ENCODE measurements at places on chromosomes 5 and 9.

GRCh38 chr5:69517763-69518212, 25.2 kb downstream of the OCLN start:
- no peak for DNase-seq

GRCh38 chr9:134187110-134187531, 22.8 kb upstream of the RNU6ATAC start:
- DNase-seq, result no peak

DNA sequence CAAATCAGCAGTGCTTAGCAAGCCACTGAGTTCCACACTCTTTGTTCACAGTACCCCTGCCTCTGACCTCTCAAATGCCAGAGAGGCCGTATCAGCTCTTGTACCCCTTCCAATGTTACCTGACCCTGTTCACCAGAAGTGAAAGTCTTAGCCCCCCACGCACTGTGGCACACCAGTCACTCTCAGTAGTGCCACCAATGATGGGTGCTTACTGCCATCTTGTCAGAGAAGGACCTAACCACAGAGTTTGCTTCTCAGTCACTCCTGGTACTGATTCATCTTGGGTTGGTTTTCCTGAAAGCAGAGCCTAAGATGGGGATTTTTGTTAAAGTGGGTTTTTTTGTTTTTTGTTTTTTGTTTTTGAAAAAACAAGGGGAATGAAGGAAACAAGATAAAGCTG, 28.8 kb upstream of the PANK3 start:
- DNase-seq, result no peak

- DNase-seq, result peak; percentile 23
These were observed 513 bp downstream of the FAM193B start for GRCh38 chr5:177553671-177554429.

DNA sequence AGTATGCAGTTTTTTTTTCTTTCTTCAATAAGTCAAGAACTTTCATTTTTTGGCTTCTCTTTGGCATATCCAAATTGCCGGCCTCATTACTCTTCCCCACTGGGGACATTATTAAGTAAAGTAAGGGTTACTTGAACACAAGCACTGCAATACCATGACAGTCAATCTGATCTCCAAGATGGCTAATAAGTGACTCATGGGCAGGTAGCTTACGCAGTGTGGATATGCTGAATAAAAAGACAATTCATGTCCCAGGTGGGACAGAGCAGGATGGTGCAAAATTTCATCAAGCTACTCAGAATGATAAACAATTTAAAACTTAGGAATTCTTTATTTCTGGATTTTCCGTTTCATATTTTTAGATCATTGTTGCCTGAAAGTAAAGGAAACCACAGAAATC, 671.8 kb downstream of the ACTL7B start:
- no peak for DNase-seq

DNA sequence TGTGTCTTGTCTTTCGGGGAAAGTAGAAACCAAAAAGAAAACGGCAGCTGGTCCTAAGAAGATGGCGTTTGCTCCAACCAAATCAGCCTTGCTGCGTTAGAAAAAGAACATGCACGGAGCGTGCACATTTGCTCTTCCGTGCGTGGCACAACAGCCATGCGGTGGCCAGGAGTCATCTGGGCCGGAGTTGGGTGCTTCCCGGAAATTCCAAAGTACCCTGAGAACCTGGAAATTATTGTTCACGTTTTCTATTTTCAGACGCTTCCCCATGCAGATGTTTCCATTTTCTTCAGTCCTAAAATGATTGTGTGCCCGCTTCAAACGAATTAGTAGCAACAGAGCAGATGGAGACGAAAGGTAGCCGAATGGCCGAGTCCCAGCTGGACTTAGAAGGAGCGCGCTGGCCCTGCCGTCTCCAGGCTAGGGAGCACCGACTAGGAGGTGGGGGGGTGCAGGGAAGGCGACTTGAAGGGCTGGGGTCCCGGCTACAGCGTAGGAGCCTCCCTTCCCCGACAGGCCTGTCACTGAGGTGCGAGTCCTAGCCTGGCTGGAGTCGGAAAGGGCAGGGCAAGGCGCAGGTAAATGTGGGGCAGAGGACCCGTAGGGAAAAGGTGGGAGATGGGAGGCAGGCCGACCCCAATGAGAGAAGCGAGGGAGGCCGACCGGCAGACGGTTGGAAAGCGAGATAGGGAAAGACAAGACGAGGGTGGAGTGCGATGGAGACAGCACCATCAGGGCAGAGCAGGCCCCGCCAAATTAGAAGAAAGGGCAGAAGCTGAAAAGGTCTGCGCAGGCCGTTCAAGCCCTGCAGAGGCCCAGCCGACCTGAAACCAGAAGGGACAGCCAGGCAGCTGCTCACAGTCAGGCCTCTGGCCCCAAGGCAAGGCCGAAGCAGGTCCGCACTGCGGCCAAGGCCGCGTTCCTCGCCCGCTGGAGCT, 1.4 kb downstream of the BARX1 start:
- DNase-seq, result no peak

DNA sequence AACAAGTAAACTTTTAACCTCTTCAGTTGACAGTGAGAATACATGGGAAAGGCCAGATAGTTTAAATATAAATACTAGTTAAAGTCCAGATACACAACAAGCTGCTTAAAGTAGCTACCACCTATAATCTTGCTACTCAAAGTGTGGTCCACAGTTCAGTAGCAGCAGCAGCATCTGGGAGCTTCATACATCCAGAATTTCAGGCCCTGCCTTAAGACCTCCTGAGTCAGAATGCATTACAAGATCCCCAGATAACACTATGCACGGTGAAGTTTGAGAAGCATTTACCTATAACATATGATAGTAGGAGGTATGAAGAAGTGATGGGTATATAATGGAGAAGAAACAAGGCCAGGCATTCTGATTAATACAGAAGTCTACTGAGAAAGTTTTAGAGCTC, 244.5 kb downstream of the EFNA5 start:
- no peak for DNase-seq

- no peak for DNase-seq
These were observed 522.9 kb upstream of the DAB2 start for GRCh38 chr5:39947657-39948056.

DNA sequence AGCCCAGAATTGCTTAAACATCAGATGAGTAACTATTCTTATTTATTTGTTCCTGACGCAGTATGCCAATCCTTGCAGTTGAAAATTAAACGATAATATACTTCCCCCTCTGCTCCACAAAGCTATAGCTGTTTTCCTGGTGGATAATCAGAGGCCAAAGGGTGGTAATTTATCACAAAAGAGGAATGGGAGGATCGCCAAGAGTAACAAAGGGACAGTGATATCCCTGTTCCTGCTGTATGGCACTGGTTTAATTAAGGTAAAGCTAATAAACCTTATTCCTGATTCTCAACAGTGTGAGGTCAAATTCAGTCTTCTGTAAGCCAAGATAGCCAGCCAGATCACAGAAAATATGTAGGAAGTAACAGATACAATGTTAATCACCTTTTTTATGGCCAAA, 33.4 kb upstream of the PTGER4 start:
- no peak for DNase-seq

Measured in T-cell (primary cell).